ENCODE measurements at places on chromosomes 1 and 21.
A peak's percentile ranks its signal among the peaks of the same experiment; 100 is the strongest.

DNA sequence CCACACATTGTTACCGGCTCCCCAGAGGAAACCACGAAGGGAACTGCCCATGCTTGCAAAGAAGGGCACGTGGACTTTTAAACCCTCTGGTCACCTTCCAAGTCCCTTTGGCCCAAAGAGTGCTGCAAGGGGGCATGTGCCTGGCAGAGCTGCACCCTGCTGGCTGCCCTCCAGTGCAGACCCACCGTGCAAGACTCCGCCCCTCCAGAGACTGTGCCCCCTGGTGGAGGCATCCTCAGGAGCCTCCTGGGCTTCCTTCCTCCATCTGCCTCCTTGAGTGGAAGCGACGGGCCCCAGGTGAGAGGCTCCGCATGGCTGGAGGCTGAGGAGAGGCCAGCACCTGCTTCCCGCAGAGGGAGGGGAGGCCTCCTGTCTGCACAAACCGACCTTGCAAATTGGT, 100.6 kb downstream of the CRYAA start:
- DNase-seq: no peak

GRCh38 chr1:109167001-109167506, 46.7 kb upstream of the SARS1 start:
- DNase-seq: peak; percentile 32

GRCh38 chr1:101261623-101262022, 24.8 kb downstream of the S1PR1 start:
- no peak for DNase-seq

DNA sequence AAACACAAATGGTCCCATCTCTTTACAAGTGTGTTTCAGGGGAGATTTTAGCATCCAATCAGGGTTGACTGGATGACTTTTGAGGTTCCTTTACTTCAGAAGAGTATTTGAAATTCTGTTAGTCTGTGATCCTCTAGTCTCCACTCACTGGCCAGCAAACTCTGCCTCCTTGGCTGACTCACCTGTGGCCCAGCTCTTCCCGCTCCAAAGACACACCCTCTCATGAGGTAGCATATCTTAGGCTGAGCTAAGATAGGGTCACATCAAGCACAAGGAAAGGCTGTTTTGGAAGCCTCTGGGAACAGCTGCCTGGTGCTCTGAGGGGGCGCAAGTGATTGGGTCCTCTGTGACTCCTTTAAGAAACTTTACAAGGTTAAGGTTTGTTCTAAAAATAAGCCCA, 102.3 kb upstream of the FGGY start:
- DNase-seq: no peak
